ENCODE measurements at places on chromosomes 1 and 21. TPM values are rescaled to one million over a fixed set of nuclear protein-coding genes. Genes with fewer than 3 reads are reported as not detected.
A peak's percentile ranks its signal among the peaks of the same experiment; 100 is the strongest.

DNA sequence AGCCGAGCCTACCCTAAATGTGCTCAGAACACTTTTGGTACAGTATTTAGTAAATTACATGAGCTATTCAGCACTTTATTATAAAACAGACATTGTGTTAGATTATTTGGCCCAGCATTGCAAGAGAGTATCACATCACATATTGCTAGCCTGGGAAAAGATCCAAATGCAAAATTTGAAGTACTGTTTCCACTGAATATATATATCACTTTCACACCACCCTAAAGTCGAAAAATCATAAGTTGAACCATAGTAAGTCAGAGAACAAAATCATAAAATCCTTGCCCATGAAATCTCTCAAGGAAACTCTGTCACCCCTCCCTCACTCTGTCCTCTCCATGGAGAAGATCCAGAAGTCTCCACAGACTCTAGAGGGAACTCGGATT is 33.1 kb downstream of the RGS8 start:
- DNase-seq: no peak

- no peak for DNase-seq
Observed at GRCh38 chr1:22491995-22492715, 40.5 kb downstream of the ZBTB40 start.

- DNase-seq: no peak
Observed at GRCh38 chr1:228105996-228106799, 2.9 kb downstream of the MRPL55 start.

GRCh38 chr1:43149889-43150288 is 22.2 kb downstream of the EBNA1BP2 start:
- no peak for DNase-seq

- no peak for DNase-seq
Observed at GRCh38 chr21:38477226-38477625, 21.1 kb downstream of the ERG start.

DNA sequence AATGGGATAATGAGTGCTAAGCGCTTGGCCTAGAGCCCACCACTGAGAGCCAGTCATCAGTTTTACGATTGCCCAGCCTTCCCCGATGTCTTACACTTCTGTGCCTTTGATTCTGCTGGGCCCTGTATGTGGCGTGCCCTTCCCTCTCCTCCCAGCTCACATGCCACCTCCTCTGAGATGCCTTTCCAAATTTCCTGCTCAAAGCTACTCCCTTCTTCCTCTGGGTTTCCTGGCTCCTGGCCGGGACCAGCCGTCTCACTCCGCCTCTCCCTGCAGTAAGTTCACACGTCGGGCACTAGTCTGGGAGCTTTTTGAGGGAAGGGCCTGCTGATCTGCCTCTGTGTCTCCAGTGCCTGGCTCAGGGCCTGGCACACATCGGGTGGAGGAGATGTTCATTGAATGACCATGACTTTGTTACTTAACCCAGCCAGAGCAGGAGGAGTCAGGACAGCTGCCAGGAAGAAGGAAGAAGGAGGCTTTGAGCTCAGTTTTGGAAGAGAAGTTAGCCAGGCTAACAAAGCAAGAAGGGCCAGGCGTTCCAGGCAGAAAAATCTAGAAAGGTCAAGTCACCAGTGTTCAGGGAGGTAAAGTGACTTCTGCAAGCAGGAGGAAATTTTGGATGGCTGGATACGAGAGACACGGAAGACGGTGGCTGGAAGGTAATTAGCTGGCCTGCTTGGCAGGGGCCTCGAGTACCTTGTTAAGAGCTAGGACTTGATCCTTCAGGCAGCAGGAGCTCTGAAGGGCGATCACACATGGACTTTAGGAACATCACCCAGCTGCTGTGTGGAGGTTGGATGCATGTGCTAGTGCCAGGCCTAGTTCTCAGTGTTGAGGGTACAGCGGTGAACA is 63.6 kb downstream of the EPHB2 start:
- no peak for DNase-seq

DNA sequence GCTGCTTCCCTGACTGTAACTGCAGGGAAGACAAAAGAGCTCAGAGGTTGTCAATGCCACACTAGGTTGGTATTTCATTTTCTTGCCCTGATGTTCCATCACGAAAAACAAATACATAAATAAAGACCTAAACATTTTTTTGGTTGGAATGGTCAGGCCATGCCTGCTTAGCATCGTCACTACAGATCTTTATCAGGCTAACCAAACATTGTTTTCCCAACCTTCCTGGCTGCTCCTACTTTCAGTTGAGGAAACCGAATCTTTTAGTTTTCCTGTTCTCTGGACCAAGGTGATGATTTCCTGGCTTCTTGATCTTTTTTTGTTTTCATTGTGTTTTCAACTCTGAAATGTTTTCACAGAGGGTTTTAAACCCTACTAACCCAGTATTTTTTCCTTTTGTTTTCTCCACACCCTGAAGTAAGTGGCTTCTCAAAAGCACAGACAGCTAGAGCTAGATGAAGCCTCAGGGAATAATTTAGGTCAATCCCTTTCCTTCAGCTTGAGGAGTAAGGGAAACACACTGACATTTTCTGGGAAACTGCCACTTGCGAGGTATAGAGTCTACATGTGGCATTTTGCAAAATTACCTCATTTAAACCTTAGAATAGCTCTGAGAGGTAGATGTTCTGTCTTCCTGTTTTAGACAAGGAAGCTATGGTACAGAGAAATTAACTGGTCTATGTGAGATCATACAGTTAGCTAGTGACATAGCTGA is 67.2 kb upstream of the CNN3 start:
- DNase-seq: no peak

DNA sequence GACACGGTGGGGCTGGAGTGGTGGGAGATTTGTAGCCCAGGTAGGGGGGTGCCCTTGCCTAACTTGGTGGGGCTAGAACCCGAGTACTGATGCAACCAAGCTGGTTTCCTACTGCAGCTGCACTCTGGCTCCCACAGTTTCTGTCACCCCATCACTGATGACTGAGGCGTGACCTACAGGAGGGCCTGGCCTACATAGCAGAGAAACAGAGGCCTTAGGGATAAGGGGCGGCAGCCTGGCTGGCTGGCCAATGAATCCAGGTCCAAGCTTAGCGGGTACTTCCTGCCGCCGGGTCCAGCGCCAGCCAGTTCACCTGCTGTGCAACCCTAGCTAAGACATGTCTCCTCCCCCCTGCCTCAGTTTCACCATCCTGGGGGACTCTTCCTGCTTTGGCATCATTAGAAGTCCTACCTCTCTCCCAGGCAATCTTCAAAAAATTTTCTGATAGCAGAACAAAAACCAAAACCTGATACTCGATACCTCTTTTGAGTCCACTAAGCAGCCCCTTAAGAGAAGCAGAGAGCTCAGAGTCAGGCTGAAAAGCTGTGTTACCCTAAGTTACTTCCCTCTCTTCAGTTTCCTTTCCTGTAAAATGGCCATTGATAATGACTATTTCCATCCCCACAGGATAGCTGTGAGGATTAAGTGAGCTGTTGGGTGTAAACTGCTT is 27.3 kb upstream of the RNF19B start:
- DNase-seq: no peak

- peak; percentile 49 for DNase-seq
Observed at GRCh38 chr1:40849801-40850592, 12.2 kb downstream of the CITED4 start.

- peak; percentile 33 for DNase-seq
Observed at GRCh38 chr1:112929979-112930378, 26.0 kb downstream of the SLC16A1 start.

DNA sequence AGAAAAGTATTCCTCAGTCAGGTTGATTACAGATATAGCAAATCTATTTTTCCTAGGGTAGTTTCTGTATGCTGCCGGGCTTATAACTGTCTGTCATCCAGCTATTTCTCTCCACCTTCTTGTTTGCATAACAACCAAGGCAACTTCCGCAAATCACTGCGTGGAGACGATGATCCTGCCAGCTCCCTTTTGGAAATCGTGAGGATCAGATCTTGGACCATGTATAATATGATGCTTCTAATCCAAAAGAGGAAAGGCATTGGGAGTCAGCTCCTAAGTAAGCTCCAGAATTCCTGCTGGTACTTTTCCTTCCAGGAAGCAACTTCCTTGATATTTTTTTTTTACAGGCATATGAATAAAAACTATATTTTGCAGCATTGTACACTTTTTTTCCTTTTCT is 445 bp upstream of the RGS4 start:
- DNase-seq: peak; percentile 33

- DNase-seq: no peak
Observed at GRCh38 chr1:41622402-41622801, 137.9 kb upstream of the EDN2 start.

DNA sequence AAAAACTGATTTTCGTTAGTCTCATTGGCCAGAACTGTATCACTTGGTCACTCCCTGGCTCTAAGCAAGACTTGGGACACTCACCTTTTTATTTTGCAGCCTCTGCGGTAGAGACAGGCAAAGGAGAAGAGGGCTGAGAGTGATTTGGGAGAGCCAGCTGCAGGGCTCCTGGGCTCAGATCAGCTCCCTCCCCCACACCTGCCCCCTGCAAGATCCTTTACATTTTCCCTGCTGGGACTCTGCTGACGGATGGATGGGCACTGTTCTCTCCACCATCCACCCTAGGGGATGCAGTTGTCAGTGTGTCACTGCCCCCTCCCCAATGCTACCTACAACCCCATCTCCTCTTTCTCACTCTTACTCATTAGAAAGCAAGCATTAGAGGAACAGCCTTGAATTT is 301.1 kb upstream of the KAZN start:
- no peak for DNase-seq

DNA sequence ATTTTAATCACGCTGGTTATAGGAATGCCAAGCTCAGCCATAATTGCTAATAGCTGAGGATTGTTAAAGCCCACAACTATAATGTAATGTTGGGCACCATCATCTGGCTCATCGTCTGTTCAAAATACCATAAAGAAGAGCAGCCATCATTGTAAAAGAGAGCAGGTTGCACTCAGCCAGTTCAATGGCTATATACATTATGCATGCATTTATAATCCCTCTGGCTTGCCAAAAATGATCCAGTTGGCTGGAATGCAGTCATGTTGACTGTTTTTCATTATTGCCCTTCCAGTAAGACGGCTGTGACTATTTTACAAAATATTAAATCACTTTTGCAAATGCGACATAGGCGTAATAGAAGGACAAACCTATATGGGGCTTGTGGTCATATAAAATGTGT is 85.3 kb downstream of the SPAG17 start:
- no peak for DNase-seq

Gene SOX13
- 8.8 TPM for total RNA-seq

Gene NBPF10
- 1.3 TPM for total RNA-seq

Gene CACNA1E
- not detected for total RNA-seq

Gene GLIS1
- under 0.01 TPM for total RNA-seq

Gene SPRR3
- total RNA-seq: 342 TPM

Gene CEP85
- total RNA-seq: 8.1 TPM

Gene AIM2
- total RNA-seq: not detected

Gene PCNX2
- total RNA-seq: 30.3 TPM

Gene MAB21L3
- 0.53 TPM for total RNA-seq

Gene TFB2M
- total RNA-seq: 16.8 TPM

Gene LRRC53
- not detected for total RNA-seq

Gene OR10T2
- not detected for total RNA-seq

Gene LMX1A
- total RNA-seq: not detected

Measured in bronchial epithelial cell (primary cell).